ENCODE measurements at places on chromosomes 7 and 10. TPM values are rescaled to one million over a fixed set of nuclear protein-coding genes. Genes with fewer than 3 reads are reported as not detected.

The ZNF438 gene
- 1.9 TPM for total RNA-seq

GRCh38 chr7:111873963-111874690 is 311.8 kb upstream of the IMMP2L start:
- no peak for DNase-seq
- H3K27ac ChIP-seq = no peak overlapping the region
- H3K27me3 ChIP-seq = no peaks in the 10 kb centered on the region
- no peaks in the 10 kb centered on the region for H3K36me3 ChIP-seq
- no peak overlapping the region for H3K4me3 ChIP-seq
- no peaks in the 10 kb centered on the region for H3K4me1 ChIP-seq

The OGDHL gene
- total RNA-seq = not detected

The MAP3K8 gene
- total RNA-seq = 355 TPM

The UNCX gene
- total RNA-seq = not detected
